ENCODE measurements at places on chromosomes 4 and X.

GRCh38 chr4:2339458-2340271 is 77.8 kb upstream of the MXD4 start:
- DNase-seq = no peak

GRCh38 chr4:165450871-165451270 is 72.1 kb downstream of the CPE start:
- no peak for DNase-seq

GRCh38 chr4:98987720-98988119 is 7.8 kb upstream of the METAP1 start:
- DNase-seq = no peak

GRCh38 chrX:26788402-26788998 is 572.5 kb downstream of the MAGEB5 start:
- DNase-seq = no peak

GRCh38 chr4:112517911-112518310 is 1.9 kb upstream of the NEUROG2 start:
- DNase-seq = peak; percentile 39
